NCI-H2029 treated with DMSO at 0.1 percent for 48 hours (cell line): ENCODE measurements at places on chromosomes 6 and 20.

GRCh38 chr6:31588871-31589650 is 3.0 kb downstream of the LST1 start:
- no peak for DNase-seq

DNA sequence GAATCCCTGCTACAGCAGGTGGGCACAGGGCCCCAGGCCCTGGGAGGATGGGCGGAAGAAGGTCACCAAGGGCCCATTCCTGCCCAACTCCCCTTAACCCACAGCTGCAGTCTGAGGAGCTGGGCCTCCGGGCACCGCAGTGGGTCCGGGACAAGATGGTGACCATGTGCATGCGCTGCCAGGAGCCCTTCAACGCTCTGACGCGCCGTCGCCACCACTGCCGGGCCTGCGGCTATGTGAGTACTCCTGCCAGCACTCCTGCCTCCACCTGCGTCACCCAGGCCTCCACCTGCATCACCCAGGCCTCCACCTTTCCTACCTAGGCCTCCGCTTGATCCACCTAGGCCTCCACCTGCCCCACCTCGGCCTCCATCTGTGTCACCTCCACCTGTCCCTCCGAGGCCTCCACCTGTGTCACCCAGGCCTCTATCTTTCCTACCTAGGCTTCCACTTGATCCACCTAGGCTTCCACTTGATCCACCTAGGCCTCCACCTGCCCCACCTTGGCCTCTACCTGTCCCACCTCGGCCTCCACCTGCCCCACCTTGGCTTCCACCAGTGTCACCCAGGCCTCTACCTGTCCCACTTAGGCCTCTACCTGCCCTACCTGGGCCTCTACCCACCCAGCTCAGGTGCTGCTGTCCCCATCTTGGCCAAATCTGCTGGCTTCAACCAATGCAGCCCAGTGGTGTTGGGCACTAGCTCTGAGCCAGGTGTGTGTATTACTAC is 16.8 kb downstream of the FGD2 start:
- no peak for DNase-seq

DNA sequence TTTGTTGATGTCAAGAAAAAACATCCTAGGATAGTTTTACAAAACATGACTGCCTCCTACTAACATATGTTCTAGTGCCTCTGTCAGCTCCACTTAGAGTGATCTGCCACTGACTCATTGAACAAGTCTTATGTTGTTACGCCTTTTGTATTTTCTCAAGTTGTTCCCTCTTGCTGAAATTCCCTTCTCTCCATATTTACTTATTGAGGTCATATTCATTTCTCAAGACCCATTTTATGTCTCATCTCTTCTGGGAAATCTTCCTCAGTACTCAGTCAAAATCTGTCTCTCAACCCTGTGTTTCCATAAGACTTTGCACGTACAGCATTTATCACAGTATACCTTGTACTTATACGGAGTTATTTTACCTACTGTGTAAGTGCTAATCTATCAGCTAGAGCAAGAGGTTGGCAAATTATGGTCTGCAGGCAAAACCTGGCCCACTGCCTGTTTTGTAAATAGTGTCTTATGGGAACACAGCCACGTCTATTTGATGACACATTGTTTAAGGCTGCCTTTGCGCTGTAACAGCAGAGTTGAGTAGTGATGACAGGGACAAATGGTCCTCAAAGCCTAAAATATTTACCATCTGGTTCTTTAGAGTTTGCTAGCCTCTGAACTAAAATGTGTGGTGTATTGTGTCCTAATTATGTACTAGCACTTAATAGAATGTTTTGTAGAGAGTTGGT is 83.4 kb downstream of the ADGRB3 start:
- DNase-seq, result peak; percentile 77

DNA sequence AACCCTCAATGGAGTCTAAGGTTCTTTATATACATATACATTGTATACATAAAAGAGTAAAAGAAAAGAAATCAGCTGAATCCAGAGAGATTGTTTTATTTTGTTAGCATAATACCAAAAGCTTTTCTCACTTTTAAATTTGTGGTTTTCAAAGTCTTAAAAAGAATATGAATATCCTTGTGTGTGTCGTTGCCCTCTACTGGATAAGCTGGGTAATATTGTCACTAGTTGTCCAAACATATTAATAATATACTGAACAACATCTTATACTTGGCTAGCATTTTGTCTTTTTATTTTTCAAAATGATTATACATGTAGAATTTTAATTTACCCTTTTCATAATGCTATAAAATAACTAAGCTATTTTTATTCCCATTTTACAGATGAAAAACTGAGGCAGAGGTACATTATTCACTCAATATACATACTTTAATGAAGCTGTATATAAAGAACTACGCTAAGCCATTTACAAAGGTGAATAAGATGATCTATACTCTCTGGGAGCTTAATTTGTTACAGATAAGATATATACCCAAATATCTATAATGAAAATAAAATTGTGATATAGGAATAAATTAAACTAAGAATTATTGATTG is 531.7 kb downstream of the TFAP2B start:
- DNase-seq, result no peak

- no peak for DNase-seq
These were observed 27.6 kb upstream of the SCAF8 start for GRCh38 chr6:154705471-154706113.
